ENCODE measurements at places on chromosomes 6 and 20.

DNA sequence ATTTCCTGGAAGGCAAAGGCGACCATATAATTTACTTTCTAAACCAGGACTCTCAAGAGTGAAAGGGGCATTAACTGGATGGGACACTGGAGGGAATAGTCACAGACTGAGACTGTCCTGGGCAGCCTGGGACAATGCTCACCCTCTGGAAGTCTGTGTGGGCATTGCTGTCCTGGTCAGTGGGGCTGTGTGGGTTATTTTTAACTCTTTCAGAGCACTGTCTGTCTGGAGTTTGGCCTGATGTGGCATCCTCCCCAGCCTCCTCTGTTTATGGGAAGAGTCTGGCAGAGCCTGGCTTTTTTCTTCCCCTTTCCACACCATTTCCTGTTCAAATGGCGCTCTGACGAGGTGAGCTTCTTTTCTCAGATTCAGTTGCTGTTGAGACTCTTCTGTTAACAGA lies 11.7 kb downstream of the DAAM2 start:
- DNase-seq = no peak

DNA sequence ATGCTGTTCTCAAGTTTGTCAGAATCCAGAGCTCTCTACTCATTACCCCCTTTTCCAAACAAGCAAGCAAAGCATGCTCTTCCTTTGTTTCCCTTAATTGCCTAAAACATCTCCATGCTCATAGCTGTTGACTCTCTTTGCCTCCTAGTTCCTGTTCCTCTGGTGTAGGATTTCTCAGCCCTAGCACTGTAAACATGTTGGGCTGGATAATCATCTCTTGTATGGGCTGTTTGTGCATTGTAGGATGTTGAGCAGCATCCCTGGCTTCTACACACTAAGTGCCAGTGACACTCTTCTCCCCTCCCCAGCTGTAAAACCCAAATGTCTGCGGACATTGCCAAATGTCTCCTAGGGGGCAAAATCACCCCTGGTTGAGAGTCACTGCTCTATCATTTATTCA lies 14.0 kb downstream of the PPARD start:
- no peak for DNase-seq

DNA sequence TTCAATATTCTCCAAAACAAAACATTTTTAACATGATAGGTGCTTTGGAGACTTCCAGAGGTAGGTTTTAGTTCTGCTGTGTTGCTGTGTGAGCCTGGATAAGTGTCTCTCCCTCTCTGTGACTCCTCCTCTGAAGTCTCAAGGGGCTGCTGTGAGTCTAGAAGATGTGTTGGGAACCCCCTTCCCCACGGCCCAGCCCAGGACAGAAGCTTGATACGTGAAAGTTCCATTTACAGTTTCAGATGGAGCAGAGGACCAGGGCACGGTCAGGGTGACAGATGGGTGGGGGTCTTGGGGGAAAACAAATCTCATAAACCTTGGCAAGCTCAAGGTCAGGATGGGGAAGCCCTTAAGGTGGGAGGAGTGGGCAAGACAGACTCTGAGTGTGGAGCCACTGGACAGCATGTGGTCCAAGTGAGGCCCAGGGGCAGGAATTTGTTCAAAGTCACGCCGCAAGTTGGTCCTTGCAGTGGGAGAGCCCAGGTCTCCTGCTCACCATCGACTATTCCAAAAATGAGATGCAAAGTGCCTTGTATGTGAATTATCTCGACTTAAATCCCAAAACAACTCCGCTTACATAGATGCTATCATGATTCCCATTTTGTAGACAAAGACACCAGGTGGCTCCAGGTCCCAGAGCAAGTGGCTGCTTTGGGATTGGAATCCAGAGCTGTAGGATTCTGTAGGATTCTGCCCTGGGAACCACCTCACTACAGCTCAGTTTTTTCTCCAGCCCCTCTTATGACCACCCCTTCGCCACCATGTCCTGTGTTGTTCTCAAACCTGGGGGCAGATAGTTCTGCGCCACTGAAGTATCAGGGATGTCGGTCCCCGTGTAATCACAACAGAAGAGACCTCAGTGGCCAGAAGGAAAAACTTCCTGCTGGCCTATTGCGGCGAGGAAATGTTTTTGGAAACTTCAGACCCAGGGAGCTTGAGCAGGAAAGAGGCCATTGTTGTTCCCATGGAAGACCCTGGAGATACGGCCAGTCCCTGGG lies 1.9 kb downstream of the TGM2 start:
- DNase-seq = no peak

GRCh38 chr6:152130441-152130840 lies 323.0 kb downstream of the ESR1 start:
- DNase-seq = no peak

- no peak for DNase-seq
These were observed 477.0 kb downstream of the HAO1 start for GRCh38 chr20:7463290-7463689.

All from keratinocyte (primary cell).